ENCODE measurements at places on chromosomes 4 and X.

- DNase-seq, result no peak
These were observed 178.2 kb upstream of the HCCS start for GRCh38 chrX:10932842-10933440.

DNA sequence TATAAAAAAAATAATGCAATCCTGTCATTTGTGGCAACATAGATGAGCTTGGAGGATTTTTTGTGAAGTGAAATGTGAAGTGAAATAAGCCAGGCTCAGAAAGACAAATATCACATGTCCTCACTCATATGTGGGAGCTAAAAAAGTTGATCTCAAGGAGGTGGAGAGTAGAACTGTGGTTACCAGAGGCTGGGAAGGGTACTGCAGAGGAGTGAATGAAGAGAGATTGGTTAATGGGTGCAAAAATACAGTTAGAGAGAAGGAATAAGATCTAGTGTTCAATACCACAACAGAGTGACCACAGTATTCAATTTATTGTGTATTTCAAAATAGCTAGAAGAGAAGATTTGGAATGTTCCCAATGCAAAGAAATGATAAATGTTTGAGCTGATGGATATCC, 13.4 kb upstream of the ZCCHC18 start:
- DNase-seq, result no peak

DNA sequence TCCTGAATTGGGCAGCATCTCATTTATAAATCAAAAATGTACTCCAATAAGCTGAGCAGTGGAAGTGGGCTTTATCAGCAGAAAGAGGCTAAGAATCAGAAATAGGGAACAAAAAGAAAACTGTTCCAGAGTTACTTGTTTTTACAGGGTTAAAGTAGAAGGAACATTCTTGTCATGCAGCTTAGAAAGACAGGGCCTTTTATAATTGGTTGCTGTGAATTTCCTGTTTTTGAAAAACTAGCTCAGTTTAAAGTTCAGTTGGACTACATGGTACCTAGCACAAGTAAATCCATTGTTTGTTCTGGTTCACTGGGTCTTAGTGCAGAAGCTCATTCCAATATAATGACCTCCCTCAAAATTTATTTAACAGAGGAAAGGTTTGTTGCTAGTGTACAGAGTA, 200.8 kb downstream of the GRIA2 start:
- no peak for DNase-seq

- no peak for DNase-seq
These were observed 460.3 kb downstream of the SPRY1 start for GRCh38 chr4:123856689-123857545.

DNA sequence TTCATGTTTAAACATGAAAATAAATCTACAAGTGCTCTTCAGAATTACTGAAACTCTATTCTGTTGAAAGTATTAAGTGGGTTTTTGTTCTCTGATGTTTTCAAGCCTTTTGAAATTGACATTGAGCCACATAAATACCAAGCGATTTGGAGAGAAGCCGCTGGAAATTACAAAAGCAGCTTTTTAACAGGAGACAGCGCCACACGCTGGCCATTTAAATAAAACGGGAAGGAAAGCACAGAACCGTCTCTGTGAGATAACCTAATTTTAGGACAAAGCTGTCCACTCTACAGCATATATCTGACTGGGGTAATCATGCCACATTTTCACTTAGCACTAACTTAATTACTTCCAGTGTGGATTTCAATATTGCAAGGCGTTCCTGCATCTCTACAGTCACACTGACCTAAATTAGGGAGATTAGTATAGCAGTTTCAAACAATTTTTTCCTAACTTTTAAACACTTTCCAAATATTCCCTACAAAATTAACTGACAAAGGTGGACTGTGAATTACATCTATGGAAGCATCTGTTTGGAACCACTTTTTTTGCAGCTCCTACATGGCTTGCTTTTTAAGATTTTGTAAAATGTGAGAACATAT, 6.8 kb upstream of the ANOS1 start:
- DNase-seq, result no peak

DNA sequence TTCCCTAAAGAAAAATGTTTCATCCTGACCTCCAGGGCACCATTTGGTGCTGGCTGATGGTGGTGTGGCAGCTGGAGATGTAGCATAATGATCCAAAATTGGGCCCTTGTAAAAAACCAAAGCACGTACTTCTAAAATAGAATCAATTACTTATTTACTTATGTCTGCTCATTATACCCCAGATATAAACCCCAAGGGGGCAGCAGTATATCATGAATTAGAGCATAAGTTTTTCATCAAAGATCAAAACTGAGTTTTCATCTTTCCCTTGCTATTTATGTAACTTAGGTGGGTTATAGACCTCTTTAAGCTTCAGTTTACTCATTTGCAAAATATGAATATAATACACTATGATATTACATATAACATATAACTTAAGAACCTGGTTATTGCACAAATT, 241.1 kb downstream of the TACR3 start:
- DNase-seq, result no peak

GRCh38 chr4:114479595-114479994, 119.0 kb upstream of the UGT8 start:
- DNase-seq, result no peak

DNA sequence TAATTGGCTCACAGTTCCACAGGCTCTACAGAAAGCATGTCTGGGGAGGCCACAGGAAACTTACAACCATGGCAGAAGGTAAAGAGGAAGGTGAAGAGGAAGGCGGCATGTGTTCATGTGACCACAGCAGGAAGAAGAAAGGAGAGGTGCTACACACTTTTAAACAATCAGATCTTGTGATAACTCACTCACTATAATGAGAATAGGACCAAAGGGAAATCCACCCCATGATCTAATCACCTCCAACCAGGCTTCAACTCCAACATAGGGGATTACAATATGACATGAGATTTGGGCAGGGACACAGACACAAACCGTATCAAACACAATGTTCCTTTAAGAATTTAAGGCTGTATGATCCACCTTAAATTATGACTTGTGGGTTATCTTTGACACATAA, 10.5 kb upstream of the PGM2 start:
- no peak for DNase-seq

- no peak for DNase-seq
These were observed 518.8 kb upstream of the LCORL start for GRCh38 chr4:18540349-18540748.

DNA sequence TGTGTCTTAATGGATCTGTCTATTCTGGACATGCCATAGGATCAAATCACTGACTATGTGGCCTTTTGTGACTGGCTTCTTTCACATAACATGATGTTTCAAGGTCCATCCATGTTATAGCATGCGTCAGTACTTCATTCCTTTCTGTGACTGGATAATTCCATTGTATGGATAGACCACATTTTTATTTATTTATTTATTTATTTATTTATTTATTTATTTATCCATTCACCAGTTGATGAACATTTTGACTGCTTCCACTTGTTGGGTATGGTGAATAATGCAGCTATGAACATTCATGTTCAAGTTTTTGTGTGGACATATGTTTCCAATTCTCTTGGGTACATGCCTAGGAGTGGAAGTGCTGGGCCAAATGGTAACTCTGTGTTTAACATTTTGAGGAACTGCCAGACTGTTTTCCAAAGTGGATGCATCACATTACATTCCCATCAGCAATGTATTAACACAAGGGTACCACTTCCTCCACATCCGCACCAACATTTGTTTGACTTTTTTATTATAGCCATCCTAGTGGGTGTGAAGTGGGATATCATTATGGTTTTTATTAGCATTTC, 14.0 kb downstream of the RTL5 start:
- DNase-seq, result no peak

DNA sequence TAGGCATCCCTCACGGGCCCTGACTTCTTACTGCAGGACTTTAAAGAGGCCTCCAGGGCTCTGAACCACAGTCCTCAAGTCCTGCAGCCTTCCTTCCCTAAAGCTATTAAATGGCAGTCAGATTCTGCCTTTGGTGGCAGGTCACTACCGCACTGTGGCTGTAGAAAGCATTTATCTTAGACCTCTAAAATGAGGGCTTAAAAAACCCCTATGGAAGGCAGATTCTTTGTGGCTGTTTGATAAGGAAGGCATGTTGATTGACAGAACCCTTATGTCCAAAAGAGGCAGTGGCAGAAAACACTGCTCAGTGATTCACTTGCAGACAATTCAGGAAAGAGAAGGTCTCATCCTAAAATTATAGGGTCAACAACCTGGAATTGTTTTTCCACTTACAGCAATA, 79.2 kb downstream of the FBXL5 start:
- no peak for DNase-seq

DNA sequence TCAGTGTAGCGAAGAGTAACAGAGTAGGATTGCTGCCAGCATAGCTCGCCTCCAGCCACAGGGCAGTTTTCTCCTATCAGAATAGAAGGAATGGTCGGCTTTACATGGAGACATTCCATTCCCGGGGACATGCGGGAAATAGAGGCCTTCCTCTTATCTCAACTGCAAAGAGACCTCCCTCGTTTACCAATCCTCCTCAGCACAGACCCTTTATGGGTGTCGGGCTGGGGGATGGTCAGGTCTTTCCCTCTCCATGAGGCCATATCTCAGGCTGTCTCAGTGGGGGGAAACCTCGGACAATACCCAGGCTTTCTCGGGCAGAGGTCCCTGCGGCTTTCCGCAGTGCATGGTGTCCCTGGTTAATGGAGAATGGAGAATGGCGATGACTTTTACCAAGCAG, 285.0 kb downstream of the ASMT start:
- no peak for DNase-seq

- no peak for DNase-seq
These were observed 31.5 kb downstream of the LDB2 start for GRCh38 chr4:16866974-16867373.

DNA sequence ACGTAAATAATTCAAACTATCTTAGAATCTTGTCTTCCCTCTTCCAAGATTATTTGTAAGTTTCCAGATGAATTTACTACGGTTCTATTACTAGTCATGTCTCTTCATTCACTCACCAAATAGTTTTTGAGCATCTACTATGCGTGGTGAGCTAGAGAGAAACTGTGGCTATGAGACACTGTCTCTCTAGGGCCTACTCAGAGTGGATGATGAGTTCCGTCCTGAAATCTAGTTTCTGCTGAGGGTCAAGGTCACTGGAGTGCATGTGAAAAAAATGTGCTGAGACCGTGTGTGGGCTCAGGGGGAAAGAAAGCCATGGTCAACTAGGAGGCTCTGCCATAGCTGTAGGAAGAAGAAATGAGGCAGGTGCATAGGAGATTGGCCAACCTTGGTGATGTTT, 320.2 kb upstream of the GATB start:
- DNase-seq, result no peak

DNA sequence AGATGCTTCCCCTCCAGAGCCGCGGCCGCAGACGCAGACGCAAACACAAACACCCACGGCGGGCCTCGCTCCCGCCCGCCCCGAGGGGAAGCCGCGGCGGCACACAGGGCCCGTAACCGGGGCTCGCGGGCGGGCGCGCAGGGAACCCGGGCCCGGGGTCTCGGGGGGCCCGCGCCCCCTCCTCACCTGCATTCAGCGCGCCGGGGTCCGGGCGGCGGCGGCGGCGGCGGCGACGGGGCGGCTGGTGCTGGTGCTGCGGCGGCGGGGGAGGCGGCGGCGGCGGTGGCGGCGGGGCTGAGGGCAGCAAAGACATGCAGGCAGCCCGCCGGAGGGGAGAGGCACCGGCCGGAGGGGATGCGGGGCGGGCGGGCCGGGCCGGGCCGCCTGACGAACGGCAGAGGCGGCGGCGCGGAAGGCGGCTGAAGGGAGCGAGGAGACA, 255 bp upstream of the CNOT6L start:
- peak; percentile 24 for DNase-seq

- DNase-seq, result no peak
These were observed 55.5 kb downstream of the GSPT2 start for GRCh38 chrX:51798701-51799100.

DNA sequence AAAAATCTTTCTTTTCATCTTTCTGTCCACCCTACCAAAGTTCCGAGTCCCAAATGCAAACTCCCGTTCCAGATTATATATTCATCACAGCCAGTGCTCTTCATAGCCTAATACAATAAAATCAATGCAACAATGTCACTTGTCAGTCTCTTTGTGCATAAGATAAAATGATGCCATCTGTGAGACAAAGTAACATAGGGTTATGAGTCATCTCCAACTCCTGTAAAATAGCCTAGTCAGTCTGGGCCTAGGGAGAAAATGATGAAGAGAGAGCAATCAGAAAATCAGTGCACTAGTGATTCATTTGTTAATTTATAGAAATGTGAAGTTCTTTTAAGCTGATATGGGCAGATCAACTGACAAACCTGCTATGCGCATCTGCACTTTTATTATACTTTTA, 689.1 kb upstream of the DIAPH2 start:
- DNase-seq, result no peak

- DNase-seq, result no peak
These were observed 139.2 kb upstream of the ANK2 start for GRCh38 chr4:112910109-112910736.

DNA sequence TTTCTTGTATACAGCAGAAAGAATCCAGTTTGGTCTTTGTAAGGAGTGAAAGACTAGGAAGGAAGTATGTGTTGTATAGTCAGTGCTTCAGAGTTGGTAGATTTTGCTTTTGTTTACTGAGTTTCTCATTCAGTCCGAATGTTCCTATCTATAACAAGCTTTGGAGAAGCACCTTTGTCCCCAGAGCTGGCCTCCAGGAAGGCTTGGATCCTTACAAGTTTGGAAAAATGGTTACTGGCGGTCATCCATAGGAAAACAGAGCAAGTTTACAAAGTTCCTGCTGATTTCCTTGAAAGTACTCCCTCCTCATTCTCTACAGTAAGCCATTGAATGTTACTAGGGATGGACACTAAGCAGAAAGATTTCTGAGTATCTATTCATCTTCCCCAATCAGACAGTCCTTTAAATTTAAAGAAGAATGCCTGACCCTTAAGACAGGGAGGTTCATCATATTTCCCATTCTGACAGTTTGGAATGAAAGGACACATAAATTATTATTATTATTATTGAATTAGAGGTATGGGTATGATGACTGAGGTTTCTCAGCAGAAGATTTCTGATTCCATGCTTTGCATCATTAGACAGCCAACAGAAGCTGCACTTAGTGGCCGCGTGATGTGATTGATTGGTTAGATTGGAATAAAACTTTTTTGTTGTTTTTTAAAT, 35.8 kb downstream of the FAT4 start:
- DNase-seq, result no peak

- no peak for DNase-seq
These were observed 179.9 kb upstream of the BCOR start for GRCh38 chrX:40277672-40278071.

DNA sequence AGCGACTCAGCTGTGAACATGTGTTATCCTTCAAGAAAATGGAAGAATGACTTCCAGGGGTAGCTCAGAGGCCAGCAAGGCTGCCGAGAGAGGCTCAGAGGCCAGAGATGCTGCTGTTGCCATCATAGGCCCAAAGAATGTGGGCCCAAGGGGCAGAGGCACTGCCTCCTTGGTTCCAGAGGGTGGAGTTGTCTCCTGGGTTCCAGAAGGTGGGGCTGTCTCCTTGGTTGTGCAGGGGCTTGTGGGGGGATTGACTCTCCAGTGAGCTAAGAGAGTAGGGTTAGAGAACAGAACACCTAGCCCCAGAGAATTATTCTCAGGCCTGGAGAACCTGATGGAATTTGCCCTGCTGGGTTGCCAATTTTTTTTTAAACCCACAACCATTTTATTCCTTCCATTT, 62.6 kb downstream of the DGKK start:
- no peak for DNase-seq
